ENCODE measurements at places on chromosomes 12 and 14.

GRCh38 chr12:108302403-108303311, 36.5 kb downstream of the CMKLR1 start:
- DNase-seq = no peak

GRCh38 chr12:19068137-19068536, 61.4 kb upstream of the PLEKHA5 start:
- no peak for DNase-seq

DNA sequence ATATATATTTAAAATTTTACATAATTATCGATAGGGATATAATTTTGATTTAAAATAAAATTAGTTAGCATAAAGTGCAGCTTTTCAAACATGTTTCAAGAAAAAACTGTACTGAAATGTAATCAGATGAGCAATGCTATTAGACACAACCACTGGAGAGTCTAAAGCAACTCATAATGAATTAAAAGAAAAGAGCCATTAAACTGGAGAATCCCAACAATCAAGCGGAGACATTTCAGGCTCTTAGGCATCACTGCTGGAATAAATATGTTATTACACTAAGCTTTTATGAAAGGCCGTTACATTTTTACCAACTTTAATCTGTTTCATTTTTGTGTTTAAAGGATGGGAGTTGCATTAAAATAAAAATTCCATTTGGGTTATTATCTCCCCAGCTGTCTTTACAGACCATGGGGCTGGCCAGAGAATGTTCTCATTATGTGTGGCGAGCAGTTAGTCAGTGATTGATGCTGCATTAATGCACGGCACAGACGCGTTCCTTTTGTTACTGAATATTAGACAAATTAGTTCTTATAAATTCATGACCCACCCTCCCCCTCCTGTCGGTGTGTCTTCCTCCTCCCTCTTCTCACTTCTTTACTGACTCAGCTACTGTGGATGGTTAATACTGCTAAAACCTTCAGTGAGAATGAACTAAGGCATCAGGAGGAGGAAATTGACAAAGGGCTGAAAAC, 156.8 kb downstream of the PDZRN4 start:
- DNase-seq = no peak

DNA sequence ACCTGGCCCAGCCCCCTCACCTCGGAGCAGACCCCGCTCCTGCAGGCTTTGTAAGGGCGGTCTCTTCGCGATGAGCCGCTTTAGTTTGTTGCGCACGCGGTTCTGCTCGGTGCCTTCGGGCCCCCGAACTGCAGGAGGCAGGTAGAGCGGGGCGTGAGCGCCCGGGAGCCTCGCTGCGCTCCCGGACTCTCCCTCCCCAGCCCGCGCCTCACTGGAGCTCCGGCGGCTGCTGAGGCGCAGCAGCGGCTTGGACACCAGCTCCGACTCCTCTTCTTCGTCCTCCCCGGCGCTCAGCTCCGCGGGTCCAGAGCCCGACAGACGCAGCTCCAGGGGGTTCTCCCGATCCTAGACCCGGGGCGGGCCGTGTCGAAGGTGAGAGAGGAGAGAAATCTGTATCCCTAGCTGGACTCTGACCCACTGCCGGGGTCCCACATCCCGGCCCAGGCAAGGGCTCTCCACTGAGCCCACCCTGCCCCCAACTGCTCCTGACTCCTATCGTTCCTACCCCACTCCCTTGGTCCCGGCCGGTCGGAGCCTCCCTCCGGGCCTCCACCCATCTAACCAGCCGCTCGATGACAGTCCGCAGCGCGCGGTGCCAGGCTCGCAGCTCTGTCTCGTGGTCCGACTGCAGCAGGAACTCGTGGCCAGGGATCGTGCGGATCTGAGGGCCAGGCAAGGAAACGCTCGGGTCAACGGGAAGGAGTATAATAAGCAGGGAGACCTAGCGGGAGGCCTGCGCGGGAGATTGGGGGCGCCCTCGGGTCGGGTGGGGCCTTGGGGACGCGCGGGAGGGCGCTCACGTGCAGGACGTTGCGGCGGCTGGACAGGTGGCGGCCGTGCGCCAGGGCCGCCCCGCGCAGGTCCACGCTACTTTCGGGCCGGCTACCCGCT, 4.2 kb downstream of the ARHGAP9 start:
- peak; percentile 75 for DNase-seq

GRCh38 chr12:96177013-96177412, 17.2 kb upstream of the ELK3 start:
- DNase-seq = no peak

- DNase-seq = peak; percentile 75
These were observed 3.0 kb upstream of the IFI27L2 start for GRCh38 chr14:94132285-94132887.

GRCh38 chr12:103288016-103288415, 207.8 kb downstream of the C12orf42 start:
- DNase-seq = no peak

- no peak for DNase-seq
These were observed 183.6 kb upstream of the CCND2 start for GRCh38 chr12:4089956-4090355.

DNA sequence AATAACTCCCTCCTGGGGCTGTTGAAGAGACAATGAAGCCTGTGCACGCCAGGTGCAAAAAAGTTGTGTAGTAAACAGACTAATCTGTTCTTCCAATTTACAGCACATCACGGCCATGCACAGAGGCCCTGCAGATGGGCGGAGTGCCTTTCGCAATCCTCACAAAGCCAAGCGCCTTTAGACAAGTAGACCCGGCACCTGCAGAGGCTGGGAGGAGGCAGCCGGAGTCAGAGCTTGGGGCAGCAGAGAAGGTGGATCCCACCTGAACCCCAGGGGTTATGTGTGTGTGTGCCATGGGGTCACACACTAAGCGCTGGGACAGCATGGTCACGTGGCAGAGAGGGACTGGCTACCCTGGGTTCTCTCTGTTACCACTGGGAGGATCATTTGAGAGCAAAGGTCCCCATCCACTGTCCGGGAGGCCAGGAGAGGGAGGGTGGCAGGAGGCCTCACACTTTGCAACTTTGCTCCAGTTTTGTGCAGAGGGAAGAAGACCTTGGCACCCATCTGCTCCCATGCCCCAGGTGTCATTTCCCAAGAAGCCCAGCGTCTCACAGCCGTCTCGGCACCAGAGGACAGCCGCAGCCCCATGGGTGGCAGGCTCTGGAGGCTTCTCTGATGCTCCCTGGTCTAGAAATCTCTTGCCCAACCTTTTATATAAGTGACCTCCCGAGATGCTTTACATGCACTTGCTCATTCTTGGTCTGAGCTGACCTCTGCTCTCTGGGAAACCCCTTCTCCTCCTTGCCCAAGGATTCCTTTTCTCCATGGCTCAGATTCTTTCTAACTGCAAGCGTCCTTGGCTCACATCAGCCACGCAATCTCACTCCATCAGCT, 80.0 kb upstream of the DICER1 start:
- no peak for DNase-seq

DNA sequence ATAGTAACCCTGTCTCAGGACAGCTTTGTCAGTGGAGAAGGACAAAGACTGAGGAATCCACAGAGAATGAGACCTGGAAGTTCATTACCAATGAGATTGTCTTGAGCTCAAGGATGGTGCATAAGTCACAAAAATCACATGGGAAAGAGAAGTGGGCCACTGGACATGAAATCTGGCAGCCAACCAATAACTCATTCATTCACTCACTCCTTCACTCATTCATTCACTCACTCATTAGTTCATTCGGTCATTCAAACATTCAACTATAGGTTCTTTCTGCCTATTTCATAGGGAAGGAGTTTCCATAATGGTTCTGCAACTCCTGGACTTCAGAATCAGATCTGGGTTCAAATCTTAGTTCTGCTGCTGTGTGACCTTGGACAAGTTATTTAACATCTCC, 18.2 kb upstream of the WSCD2 start:
- no peak for DNase-seq

- DNase-seq = peak; percentile 85
These were observed 360.5 kb upstream of the TMPO start for GRCh38 chr12:98154850-98155249.

GRCh38 chr14:96189281-96189711, 15.3 kb upstream of the BDKRB2 start:
- no peak for DNase-seq

GRCh38 chr12:41442896-41443295, 254.8 kb downstream of the PDZRN4 start:
- peak; percentile 16 for DNase-seq

- DNase-seq = no peak
These were observed 112.1 kb downstream of the MON2 start for GRCh38 chr12:62578726-62579125.

DNA sequence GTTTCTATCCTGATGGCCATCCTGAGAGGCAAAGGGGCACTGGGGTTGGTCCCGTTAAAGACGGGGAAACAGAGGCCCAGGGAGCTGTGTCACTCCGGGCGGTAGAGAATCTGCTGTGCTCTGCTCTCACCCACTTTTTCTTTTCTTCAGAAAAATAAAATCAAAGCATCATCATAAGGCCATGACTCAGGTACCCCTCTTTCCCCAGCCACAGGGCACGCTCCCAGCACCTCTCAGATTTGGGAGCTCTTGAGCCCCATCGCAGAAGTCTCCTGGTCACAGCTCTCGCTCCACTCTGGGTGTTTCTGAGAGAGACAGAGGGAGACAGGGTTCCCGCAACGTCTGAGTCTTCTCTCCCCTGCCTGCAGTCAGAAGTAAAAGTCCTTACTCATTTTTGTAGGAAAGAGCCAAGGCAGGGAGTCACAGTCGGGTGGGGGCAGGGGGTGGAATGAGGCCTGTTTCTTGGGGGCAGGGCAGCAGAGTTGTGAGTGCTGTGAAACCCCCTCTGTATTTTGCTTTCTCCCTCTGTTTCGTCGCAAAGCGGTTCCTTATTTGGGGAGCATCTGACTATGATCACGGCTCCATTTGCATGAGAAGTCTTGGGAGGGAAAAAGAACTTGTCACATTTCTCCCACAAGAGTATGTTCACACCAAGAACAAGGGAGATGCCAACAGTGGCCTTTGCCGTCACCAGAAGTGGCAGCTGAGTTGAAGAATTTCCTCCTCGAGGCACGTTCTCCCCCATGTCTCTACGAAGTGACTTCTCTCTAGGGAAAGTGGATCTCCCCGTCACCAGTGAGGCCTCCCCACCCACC, 139.0 kb downstream of the BCL11B start:
- no peak for DNase-seq

All from DMS53 (cell line).